Mucosa of descending colon (tissue), 3 donors: ENCODE measurements at places on chromosomes 5 and 9.

DNA sequence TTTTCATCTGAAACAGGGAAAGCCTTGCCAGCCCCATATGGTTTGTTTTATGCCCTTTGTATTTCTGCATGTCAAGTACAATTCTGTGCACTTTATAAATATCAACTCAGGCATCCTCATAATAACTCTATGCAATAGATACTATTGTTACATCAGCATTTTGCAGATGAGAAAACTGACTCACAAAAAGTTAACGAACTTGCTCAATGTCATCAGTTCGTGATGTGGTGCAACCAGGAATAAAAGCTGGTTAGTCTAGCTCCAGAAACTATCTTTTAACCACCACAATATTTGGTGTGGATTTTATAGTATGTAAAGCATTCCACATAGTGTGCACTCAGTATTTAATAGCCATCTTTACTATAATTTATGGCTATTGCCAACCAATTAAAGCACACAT, 134.9 kb downstream of the MRPS30 start:
- no peak for DNase-seq

GRCh38 chr9:37210737-37211523, 90.6 kb downstream of the ZCCHC7 start:
- no peak for DNase-seq

- DNase-seq: no peak
These were observed 2.9 kb downstream of the TTC23L start for GRCh38 chr5:34841816-34842215.

- no peak for DNase-seq
These were observed 43.0 kb upstream of the GNAQ start for GRCh38 chr9:78074385-78075291.

GRCh38 chr5:170389550-170389892, 354 bp upstream of the KCNMB1 start:
- DNase-seq: no peak
